Activated T-cell treated with anti-CD3 and anti-CD28 coated beads, Interleukin-2, amount 50 U/mL, for 72 hours (primary cell): ENCODE measurements at places on chromosomes 6 and 20.

GRCh38 chr6:35048631-35049083 is 92.5 kb downstream of the TCP11 start:
- peak; percentile 32 for DNase-seq

GRCh38 chr20:51910321-51911050 is 108.2 kb upstream of the SALL4 start:
- no peak for DNase-seq

DNA sequence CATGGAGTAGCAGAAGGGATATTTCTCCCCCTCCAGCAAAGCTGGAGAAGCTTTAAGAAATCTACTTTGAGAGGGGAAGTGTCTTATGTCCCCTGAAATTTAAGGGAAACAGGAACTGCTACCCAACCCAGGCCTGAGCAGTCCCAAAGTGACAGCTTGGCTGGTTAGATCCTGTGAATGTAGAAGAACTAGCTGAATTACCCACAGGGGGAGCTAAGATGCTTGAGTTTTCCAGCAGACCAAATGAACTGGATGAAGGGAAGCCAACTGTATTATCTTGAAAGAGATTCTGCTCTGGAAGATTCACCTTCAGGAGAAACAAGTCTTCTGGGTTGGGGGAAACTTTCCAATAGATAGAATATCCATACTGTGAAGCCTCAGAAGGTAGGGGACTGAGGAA is 303.3 kb upstream of the MMS22L start:
- DNase-seq, result no peak

DNA sequence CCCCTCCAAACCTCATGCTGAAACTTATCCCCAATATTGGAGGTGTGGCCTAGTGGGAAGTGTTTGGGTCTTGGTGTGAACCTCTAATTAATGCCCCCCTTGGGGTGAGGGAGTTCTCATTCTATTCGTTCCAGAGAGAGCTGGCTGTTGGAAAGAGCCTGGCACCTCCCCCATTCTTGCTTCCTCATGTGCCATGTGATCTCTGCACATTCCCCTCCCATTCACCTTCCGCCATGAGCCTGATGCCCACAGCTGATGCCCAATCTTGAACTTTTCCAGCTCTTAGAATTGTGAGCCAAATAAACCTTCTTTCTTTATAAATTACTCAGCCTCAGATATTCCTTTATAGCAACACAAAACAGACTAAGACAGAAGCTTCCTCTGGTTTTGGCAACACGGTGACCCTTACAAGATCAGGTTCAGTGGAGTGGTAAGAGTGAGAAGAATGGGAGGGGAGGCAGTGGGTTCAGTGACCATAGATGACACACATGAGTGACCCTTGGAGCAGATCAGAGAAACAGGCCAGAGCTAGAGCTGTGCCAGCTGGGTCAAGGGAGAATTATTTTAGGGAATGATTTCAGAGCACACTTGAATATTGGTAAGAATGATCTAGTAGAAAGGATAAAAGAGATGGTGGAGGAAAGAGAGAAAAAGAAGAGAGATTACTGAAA is 176.4 kb downstream of the LY86 start:
- DNase-seq, result no peak

DNA sequence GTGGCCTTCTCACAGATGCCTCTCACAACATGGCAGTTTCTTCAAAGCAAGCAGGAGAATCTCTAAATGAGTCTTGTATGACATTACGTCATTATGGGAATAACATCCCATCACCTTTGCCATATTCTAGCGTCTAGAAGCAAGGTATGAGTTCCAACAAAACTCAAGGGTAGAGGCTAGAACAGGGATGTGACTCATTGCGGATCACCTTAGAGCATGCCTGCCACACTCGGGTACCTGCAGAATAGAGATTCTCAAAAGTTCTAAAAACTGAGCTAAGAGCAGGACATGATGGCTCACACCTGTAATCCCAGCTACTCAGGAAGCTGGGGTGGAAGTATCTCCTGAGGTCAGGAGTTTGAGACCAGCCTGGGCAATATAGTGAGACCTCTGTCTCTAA is 182.8 kb downstream of the SLC16A10 start:
- no peak for DNase-seq

- no peak for DNase-seq
These were observed 87.3 kb downstream of the KCNB1 start for GRCh38 chr20:49395183-49395582.

GRCh38 chr20:18176318-18176785 is 38.7 kb downstream of the KAT14 start:
- DNase-seq, result no peak

DNA sequence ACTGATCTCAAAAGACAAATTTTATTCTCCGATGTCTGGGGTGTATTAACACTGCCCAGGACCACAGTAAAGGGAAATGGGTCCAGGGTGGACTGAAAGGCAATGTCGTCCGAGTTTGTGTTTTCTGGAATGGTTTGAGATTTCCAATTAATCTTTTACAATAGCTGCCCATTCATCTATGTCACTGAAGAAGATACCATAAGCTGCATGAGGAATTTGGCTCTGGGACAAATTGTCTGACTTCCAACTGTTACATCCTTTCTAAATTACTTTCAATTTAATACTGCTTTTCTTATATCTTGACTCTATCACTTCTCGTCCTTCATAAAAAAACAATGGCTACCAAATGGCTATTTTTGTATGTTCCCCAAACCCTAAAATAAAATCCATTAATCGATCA is 130.7 kb upstream of the KCNK16 start:
- no peak for DNase-seq

DNA sequence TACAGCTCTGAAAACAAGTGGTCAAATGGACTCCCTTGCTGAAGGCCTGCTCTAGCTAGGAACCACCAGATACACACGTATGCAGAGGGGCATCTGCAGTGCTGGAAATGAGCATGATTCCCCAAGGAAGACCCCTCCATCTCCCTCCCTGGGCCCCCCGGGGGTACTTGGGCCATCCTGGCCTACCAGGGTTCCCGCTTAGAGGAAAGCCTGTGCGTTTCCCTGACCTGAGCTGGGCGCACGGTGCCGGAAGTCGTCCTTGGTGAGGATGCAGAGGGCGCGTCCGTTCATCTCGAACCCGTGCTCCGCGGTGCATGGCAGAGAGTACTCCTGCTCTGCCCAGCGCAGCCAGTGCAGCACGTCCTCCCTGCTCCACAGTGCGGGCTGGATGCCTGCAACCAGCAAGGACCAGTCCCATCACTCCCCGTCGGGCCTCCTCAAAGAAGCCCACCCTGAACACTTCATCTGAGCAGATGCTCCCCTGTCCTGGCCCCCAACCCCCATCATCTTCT is 11.8 kb downstream of the ETV7 start:
- no peak for DNase-seq

DNA sequence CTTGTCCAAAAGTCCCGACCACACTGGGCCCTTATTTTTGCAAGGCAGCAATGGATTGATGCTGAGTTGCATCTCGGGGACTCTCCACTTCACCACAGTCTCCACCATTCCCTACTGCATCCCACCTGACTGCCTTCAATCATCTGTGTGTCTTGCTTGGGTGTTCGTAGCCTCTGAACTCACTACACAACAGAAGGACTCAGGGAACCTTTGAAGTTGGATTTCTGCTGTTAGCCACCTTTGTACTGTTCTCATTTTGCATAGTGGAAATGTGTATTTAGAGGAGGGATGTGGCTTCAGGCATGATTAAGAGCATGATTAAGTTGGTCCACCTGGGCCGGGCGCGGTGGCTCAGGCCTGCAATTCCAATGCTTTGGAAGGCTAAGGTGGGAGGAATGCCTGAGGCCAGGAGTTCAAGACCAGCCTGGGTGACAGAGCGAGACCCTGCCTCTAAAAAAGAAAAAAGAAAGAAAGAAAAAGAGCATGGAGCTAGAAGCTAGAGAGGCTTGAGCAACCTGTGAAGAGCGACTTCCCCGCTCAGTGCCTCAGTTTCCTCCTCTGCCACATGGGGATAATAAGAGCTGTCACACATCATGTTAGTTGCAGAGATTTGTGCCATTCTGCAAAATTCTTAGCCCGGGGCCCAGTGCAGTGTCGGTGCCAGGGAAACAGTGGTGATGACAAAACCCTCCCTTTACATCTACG is 121.3 kb upstream of the PTPN1 start:
- DNase-seq, result no peak

DNA sequence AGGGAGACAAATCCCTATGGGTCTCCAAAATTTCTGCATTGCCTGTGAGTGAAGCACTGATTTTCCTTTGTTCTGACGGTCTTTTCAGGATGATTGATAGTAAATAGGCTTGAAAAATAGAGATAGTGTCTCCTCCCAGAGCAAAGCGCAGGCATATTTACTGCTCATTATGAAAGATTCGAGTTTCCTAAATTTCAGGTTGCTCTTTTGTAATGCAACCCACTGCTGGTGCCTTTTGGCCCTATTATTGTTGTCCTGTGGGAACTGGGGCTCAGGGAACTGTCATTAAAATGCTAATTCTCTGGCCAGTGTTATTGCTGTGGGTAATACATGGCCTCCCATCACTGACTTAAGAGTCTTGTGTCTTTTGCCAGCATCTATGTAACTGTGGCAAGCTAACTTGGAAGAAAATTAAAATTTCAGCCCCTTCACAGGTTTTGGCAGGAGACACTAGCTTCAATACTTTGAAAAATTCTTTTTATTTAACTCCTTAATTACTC is 754.1 kb upstream of the MAP3K7 start:
- no peak for DNase-seq

GRCh38 chr6:153625089-153625488 is 414.0 kb upstream of the OPRM1 start:
- DNase-seq, result no peak

GRCh38 chr20:46621492-46621891 is 29.8 kb downstream of the SLC13A3 start:
- no peak for DNase-seq

- no peak for DNase-seq
These were observed 68.1 kb downstream of the GJA1 start for GRCh38 chr6:121503589-121503991.

GRCh38 chr6:52042141-52042885 is 45.1 kb downstream of the PKHD1 start:
- DNase-seq, result no peak

DNA sequence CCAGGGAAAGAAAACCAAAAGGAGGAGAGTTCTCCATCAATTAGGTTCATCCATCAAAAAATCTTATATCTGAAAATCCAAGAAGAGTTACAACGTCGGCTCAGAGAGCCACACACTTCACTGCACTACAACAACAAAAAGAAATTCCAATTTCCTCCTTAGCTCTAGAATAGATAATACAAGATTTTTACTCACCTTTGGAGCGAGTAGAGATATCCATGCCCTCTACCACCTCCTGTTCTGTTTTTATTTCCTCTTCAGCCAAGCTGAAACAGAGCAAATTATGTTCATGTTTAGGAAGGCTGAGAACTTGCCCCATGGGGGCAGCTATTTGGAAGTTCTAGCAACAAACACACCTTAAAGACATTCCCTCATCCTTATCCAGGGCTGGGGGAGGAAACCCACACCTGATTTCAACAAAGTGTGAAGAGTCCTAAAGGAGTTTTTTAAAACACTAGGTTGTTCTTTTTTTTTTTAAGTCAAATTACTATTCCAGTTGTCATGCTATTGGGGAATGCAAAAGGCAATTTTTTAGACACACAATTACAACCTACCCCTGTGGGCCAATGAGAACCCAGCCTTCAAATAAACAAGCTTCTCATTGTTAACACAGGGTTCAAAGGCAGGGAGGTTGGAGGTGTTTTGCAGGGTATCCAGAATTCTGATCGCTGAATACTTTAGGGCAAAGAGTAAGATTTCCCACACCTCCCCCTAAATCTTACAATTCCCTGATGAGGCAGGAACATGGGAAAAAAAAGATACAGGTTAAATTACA is 8.7 kb downstream of the ZMYND8 start:
- no peak for DNase-seq

- DNase-seq, result no peak
These were observed 4.9 kb upstream of the APCDD1L start for GRCh38 chr20:58519940-58520712.

DNA sequence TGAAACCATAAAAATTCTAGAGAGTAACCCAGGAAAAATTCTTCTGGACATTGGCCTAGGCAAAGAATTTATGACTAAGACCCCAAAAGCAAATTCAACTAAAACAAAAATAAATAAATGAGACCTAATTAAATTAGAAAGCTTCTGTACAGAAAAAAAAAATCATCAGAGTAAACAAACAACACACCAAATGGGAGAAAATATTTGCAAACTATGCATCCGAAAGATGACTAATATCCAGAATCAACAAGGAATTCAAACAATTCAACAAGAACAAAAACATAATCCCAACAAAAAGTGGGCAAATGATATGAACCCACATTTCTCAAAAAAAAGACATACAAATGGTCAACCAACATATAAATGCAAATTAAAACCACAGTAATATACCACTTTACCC is 242.6 kb upstream of the CDYL start:
- DNase-seq, result no peak

- peak; percentile 21 for DNase-seq
These were observed 64.9 kb upstream of the BHLHE23 start for GRCh38 chr20:63071541-63072181.

GRCh38 chr20:8129211-8129976 is 2.7 kb upstream of the PLCB1 start:
- no peak for DNase-seq

GRCh38 chr6:326896-327537 is 34.7 kb downstream of the DUSP22 start:
- DNase-seq, result no peak

- DNase-seq, result no peak
These were observed 184.2 kb upstream of the SPTLC3 start for GRCh38 chr20:12824328-12825225.

DNA sequence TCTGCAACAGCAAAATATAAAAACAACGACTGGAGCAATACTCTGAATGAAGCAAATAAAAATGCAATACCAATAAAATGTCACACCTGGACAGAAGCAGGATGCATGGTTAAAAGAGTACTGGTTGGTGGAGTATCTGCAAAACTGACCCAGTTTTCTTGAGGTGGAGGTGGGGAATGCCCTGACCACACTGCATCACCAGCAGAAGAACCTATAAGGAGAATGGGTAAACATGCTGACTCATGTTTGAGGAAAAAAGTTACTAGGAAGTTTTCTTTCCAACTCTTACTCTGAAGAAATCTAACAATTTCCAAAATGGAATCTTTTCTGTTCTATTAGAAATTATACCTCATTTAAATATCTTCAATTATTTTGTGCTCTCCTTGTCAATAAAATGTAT is 43.6 kb downstream of the REPS1 start:
- peak; percentile 39 for DNase-seq

GRCh38 chr6:90024633-90025032 is 130.4 kb downstream of the GJA10 start:
- DNase-seq, result no peak

DNA sequence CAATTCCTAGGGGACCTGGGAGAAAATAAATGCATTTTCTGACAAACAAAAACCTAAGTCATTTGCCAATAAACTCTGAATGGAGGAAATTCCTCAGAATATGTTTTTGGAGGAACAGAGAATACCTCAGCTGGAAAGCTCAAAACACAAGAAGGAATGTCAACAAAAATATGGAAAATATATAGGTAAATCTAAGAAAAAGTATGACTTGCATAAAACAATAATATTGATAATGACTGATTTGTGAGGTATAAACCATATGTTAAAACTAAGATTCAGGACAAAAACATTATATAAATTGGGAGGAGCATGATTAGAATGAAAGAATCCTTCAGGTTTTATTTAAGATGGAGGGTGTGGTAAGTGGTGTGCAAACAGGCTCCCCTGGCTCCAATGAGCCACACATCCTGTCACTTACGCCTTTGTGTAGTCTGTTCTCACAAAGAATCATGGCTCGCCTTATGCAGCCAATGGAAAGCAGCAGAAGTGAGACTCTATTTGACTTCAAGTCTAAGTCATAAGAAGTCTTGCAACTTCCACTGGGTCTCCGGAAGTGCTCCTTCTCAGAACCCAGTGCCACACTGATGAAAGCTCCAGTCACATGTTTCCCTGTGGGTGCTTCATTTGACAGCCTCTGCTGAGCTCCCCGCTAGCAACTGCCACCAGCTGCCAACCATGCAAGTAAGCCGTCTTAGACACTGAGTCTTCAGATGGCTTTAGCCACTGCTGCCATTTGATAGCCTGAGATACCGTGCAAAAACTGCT is 8.1 kb downstream of the CFAP61 start:
- no peak for DNase-seq
